Right ventricle myocardium superior (tissue), 1 donor: ENCODE measurements at places on chromosomes 4 and X. TPM values are rescaled to one million over a fixed set of nuclear protein-coding genes. Genes with fewer than 3 reads are reported as not detected.

DNA sequence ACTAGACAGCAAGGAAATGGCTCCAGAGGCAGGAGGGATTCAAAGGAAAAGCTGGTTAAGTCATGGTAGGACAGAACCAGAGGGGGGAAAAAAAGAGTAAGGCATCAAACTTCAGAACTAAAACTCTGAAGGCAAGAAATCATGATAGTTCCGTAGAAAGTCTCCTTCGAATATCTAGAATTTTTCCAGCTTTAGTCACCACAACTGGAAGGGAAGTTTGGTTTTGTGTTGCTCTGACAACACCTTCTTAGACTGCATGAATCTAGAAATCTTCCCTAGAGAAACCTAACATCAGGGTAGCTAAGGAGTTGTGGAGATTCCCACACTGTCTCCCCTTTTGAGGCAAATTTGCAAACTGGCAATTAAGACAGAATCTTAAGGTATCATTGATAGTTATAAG is 33.7 kb downstream of the AMMECR1 start:
- no peak for DNase-seq

PIGA gene
- 2.5 TPM for total RNA-seq

- no peak for DNase-seq
Measured at GRCh38 chr4:37381040-37381668, 136.6 kb downstream of the NWD2 start.

- no peak for DNase-seq
Measured at GRCh38 chr4:73872316-73873108, 3.3 kb downstream of the CXCL1 start.

- DNase-seq: no peak
Measured at GRCh38 chrX:110733166-110733565, 62.5 kb downstream of the CHRDL1 start.

GRCh38 chrX:155857561-155857960 is 23.6 kb upstream of the VAMP7 start:
- DNase-seq: no peak

DNA sequence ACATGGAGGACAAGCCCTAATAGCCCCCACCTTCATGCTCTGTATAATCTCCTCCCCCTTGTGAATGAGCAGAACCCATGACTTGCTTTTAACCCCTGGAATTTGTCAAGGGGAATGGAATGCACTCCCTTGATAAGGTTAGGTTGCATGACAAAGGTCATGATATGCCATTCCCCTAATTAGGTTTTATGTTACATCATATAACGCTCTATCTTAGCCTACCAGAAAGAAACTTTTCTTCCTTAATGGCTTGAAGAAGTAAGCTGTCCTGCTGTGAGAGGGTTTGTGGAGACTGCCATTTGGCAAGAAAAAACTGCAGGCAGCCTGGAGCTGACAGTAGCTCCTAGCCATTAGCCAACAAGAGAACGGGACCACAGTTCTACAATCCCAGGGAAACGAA is 399.8 kb upstream of the MAD2L1 start:
- DNase-seq: no peak

GRCh38 chr4:165129924-165130323 is 17.3 kb upstream of the TMEM192 start:
- no peak for DNase-seq
